ENCODE measurements at places on chromosomes 5 and 9.

GRCh38 chr5:115602591-115603125 is 379 bp upstream of the TICAM2 start:
- DNase-seq: no peak

DNA sequence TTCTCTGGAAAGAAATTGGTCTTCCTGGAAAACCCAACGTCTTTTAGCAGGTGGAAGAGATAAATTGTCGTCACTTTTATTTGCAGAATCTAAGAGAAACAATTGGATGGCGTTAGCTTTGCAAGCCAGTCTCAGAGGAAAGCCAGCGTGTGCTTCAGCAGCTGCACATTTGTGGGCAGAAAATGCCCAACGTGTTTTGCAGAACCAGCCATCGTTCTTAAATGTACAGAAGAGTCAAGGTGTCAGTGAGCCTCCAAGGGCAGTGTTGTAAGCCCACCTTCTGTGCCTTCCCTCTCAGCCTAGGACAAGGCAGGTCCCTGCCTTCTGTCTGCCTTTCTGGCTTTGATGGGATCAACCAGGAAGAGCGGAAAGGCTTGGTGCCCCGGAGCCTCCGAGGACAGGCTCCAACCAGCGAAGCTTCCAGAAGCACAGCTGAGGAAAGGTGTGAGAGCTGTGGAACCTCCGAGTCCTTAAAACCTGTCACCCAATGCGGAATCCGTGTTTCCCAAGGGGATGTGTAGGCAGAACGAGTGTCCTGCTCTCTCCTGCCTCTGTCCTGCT is 116.0 kb upstream of the IRX2 start:
- DNase-seq: no peak

GRCh38 chr5:149485655-149486615 is 65.3 kb downstream of the CSNK1A1 start:
- no peak for DNase-seq

DNA sequence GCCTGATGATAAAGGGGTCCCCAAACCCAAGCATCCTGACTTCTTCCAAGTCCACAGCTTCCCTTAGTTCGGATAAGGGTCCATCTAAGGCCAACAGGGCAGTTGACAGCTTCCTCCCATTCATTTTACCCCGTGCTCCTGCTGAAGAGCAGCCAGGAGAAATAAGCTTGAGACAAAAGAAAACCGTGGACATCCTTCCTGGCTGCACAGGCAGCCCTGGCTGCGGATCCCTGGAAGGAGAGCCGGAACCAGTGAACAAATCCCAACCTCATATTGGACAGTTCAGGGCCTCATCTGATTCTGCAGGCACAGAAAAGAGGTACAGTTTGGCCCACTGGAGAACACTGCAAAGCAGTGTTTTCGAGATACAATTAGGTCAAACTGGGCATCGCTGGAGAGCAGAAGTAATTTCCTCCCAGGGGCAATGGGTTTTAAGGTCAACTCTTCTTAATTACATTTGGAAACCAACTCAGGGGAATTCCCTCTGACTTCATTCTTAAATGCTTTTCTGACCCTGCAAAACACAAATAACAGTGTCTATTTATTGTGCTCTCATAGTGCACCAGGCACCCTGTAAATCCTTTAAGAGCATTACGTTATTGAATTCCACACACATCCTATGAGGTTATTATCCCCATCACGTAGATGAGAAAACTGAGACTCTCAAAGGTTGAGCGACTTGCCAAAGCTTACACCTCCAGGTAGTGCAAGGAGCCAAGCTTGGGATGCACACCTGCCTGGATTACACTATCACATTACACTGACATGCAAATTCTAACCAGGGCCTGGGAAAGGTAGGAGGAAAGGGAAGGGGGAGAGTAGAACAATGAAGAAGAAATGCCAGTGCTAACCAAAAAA is 21.2 kb downstream of the ADAM19 start:
- no peak for DNase-seq

DNA sequence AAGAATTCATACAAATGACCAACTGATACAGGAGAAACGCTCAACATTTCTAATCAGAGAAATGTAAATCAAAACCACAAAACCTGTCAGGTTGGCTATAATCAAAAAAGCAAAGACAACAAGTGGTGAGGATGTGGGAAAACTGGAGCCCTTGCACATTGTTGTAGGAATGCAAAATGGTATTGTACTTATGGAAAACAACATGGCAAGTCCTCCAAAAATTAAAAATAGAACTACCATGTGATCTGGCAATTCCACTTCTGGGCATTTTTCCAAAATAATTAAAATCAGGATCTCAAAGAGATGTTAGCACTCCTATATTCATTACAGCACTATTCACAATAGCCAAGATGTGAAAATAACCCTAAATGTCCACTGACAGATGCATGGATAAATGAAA is 76.1 kb downstream of the FNIP1 start:
- DNase-seq: no peak

DNA sequence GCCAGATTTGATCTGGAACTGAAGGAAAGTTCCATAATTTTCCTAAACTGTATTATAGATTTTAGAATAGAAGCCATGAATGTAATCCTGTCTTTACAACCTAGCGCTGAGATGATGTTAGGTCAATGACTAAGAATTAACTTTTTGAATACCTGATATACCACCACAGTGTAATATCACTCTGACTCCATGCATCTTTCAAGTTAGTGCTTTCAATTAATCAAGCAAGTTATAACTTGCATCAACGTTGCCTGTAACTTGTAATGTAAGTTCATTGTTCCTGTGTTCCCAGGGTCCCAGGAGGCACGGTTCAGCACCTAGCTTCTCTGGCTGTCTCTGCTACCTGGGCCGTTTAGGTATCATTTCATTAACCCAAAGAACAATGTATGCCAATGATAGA is 139.3 kb downstream of the CSNK1G3 start:
- no peak for DNase-seq

GRCh38 chr5:87210076-87210475 is 57.6 kb upstream of the RASA1 start:
- DNase-seq: no peak

- DNase-seq: no peak
Measured at GRCh38 chr5:132734687-132735086, 2.7 kb downstream of the KIF3A start.

- DNase-seq: no peak
Measured at GRCh38 chr9:79014929-79015699, 556.7 kb upstream of the TLE4 start.

GRCh38 chr9:125075997-125076396 is 67.3 kb downstream of the SCAI start:
- no peak for DNase-seq

DNA sequence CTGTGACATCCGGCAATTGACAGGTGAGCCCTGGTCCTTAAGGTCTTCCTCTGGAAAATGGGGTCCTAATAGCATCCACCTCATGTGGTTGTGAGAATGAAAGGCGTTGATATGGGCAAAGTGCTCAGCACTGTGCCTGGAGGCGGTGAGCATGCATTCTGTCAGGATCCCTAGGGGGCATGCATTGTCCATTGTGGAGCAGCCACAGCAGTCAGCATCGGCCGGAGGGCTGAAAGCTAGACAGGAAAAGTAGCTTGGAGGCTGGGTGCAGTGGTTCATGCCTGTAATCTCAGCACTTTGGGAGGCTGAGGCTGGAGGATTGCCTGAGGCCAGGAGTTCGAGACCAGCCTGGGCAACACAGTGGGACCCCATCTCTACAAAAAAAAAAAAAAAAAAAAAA is 122.2 kb downstream of the LHX2 start:
- DNase-seq: peak; percentile 89

GRCh38 chr5:131256507-131256823 is 7.4 kb upstream of the CDC42SE2 start:
- no peak for DNase-seq

- DNase-seq: no peak
Measured at GRCh38 chr5:66870708-66871107, 274.5 kb downstream of the MAST4 start.

DNA sequence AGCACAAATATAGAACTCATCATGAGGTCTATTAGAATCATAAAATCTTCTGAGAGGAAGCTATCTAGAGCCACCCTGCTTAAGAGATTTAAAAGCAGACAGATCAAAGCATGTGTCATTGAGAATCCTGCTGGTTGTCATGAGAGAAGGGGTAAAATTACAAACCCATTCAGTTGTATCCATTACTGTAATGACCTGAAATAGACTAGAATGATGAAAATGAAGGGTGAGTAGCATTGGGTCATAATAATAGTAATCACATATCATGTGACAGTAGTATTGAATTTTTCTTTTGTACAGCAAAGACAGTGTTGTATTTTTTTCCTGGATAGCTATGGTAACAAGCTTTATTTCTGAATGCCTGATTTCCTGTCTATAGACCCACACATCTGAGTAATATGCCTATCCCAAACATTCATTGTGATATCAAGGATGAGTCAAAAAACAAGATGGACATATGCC is 149.0 kb downstream of the PDE4D start:
- DNase-seq: no peak

DNA sequence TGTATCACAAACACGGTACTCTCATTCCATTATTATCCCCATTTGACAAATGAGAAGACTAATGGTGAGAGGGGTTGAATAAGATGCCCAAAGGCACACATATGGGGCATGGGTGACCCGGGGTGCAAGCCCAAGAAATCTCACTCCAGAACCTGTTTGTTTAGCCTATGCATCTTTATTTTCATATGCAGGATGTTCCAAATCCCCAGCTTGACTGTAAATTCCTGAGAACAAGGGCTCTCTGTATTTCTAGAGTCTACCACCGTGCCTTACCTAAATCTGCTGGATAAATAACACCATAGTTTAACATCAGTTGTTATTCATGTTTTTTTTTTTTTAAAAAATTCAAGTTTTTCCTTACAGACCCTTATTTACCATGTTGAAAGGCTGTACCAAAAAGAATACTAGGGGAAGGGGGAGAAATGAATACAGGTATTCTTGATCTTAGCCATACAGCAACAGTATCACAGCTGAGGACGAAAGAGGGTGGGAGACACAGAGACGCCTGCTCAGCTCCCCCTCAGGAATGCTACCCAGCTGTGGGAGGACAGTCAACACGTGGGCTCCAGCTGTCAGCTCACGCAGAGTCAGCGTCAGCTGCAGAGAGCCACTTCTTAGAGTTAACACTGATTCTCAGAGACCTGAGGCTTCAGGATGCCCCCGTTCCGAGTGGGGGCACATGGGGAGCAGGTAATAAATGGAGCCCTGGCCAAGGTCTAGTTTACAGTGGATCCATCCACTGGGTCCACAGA is 86.6 kb downstream of the MED27 start:
- no peak for DNase-seq

DNA sequence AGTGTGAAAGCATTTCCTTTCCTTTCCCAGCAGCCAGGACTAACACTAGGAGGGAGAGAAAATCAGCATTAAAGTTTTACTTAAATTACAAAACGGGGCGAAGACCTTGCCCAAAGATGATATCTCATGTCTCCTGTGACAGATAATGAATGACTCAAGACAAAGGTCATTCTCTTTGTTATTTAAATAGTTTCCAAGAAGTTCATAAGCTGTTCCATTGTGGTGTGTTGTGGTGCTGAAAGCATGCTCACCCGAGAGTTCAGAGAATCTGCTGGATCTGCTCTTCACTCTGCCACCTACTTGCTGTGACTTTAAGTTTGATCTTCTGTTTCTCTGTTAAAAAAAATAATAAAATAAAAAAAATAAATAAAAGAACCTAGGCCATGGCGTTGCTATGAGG is 265.9 kb upstream of the NR4A3 start:
- no peak for DNase-seq

DNA sequence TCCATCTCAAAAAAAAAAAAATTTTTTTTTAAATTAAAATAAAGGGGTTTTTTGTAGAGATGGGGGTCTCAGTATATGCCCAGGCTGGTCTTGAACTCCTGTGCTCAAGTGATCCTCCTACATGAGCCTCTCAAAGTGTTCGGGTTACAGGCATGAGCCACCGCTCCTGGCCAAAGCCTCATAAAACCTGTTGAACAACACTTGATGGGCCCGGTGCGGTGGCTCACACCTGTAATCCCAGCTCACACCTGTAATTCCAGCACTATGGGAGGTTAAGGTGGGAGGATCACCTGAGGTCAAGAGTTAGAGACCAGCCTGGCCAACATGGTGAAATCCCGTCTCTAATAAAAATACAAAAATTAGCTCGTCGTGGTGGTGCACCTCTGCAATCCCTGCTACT is 7.7 kb upstream of the NPM1 start:
- DNase-seq: no peak

DNA sequence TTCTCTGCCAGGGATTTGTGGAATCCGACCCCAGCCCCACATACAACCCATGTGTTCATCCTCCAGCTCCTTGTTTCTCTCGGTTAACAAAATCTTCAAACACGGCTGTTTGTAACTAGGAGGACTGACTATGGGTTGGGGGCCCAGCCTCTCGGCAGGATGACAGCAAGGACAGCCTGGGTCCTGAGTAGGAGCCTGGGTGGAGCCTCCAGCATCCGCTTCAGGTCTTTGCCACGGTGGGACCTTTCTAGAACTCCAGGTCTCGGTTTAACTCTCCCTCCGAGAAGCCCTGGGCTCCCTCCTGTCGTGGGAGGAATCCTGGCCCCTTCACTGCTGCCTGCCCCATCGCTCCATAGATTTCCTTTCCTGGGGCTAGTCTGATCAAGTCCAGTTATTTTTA is 248.5 kb downstream of the PBX3 start:
- no peak for DNase-seq

DNA sequence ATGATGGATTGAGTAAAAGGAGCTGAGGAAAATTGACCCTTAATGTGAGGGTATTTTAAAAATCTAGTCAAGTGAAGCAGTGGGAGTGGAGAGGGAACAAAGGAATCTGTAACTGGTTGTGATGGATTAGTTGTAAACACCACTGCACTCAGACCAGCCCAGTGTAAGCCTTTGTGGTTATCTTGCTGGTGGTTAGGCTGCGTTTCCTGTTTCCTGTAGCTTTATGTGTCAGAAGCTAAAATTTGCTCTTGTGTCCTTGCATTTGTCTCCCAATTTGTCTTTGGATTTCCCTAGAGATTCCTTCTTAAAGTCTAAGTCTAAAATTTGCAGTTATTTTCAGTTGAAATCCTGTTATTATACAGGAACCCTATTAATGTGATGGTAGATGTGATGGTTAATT is 6.3 kb downstream of the IFNA21 start:
- DNase-seq: peak; percentile 65

DNA sequence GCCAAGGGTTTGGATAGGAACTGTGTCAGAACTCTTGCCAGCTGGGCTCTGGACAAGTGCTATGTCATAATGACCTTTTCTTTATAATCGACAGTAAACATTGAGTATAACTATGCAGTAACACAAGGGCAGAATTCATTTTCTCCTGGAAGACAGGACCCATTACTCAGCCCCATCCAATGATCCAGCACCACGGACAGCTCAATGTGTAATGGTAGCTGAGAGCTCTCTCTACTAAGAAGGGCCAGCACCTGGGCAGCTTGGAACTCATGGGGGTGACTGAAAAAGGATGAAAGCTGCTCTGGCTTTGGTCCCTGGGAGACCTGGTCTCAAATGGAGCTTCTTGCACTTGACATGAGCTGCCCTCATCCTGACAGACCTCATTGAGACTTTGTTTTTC is 347.8 kb downstream of the TRIM32 start:
- DNase-seq: no peak

DNA sequence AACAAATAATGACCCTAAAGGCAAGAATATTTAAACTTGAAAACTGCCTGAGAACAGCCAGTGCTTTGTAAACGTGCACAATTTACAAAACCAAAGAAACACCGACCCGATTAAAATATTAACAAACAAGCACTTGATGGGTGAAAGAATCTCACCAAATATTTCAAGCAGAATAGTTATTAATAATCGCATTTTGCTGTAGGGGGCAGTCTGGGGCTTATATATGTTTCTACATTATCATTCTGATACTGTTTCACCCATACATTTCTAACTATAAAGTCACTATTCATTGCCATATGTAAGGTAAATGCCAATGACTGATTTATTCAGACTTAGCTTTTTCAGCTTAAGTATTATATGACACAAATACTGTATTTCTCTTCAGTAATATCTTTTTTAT is 37.7 kb downstream of the UBAP2 start:
- peak; percentile 38 for DNase-seq

Data from suppressor macrophage (primary cell).